ENCODE measurements at places on chromosomes 3 and 15.

- no peak for DNase-seq
Observed at GRCh38 chr15:76340198-76340802, 3.7 kb downstream of the ISL2 start.

- no peak for DNase-seq
Observed at GRCh38 chr3:58683001-58683458, 16.5 kb upstream of the FAM3D start.

- no peak for DNase-seq
Observed at GRCh38 chr15:66240240-66240794, 13.2 kb downstream of the MEGF11 start.

- DNase-seq: no peak
Observed at GRCh38 chr3:149466192-149466591, 8.3 kb upstream of the TM4SF4 start.

GRCh38 chr15:58398071-58398470 lies 33.7 kb upstream of the LIPC start:
- no peak for DNase-seq

- DNase-seq: no peak
Observed at GRCh38 chr3:13727890-13728289, 152.0 kb downstream of the WNT7A start.

DNA sequence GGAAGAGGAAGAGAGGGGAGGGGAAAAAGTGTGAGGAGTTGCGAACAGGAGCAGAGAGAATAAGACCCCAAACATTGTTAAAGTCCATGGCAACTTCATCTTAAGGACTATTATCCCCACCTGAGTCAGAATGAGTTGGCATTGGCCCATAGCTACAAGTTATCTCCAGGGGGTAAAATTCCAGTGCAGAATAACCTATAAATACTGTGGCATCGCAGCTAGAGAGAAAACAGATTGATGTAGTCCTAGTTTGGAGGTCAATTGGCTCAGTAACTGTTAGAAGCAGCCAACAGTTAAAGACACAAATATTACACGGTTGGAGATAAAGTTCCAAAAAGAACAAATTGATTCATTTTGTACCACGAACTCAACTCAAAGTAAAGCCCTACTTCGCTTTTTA lies 313.9 kb upstream of the CCDC54 start:
- no peak for DNase-seq

GRCh38 chr3:11717301-11717700 lies 73.6 kb upstream of the VGLL4 start:
- no peak for DNase-seq

DNA sequence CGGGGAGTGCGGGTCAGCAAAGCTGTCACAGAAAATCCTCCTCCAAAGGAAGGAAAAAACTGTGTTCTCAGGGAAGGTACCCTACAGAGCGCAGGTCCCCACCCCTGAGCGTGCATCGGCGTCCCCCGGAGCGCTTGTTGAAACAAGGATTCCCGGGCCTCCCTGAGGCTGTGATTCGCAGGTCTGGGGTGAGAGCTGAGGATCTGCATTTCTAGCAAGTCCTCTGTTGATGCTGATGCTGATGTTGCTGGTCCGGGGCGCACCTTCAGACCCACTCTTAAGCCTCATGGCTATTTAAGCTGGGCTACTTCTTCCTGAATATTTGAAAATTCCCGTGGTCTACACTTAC lies 226.2 kb upstream of the IGF1R start:
- no peak for DNase-seq

- no peak for DNase-seq
Observed at GRCh38 chr15:41396111-41396510, 6.2 kb downstream of the NDUFAF1 start.

DNA sequence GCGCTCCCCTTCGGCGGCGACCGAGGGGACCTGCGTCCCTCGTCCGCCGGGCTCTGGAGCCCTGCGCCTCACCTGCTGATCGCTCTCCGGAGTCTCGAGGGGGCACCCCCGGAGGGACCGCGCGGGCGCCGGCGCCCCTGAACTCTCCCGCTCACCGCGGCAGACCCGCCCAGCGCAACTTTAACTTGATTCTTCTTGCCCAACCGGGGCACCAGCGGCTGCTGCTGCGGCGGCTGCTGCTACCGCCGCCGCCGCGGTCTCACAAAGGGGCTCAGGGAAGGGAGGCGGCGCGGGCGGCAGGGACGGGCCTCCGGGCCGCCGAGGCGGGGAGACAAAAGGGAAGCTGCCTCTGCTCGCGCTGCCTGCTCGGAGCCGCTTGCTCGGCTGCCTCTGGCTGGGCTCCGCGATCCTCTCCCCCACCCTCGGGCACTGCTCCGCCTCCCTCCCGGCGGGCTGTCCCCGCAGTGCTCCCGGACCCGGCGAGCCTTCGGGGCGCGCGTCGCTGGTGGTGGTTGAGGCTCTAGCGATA lies at the start of gene PPM1L:
Gene PPM1L, plus strand, starts transcription at position 456 of the 529 bp plus-strand sequence.
- DNase-seq: peak; percentile 49

DNA sequence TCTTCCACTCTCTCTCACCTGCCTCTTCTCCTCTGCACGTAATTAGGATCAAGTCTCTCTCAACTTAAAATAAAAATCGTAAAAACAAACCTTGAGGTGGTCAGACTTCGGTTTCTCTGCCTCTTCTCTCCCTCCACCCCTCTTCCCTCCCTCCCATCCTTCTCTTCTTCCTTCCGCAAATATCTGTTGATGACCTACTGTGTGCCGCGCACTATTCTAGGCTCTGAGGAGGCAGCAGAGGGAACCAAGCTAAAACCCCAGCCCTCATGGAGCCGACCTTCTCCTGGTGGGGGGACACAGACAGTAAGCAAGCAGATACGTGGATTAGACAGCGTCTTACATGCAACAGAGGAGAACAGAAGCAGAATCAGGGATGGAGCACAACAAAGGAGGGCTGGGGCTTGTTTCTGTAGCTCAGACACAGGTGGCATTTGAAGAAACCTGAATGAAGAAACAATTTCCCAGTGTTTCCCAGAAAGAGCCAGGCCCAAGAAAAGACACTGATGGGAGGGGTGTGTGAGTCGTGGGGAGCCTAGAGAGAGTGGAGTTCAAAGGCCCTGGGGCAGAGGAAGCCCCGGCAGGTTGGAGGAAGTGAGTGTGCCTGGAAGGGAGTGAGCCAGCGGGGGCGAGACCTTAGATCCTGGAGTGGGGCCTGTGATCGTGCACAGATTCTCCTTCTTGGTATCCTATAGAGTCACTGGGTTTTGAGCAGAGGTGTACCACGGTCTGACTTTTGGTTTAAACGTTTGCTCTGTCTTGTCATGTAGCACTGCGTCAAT lies 80.5 kb downstream of the TOP2B start:
- no peak for DNase-seq

GRCh38 chr3:194130188-194130587 lies 5.8 kb upstream of the HES1 start:
- no peak for DNase-seq

DNA sequence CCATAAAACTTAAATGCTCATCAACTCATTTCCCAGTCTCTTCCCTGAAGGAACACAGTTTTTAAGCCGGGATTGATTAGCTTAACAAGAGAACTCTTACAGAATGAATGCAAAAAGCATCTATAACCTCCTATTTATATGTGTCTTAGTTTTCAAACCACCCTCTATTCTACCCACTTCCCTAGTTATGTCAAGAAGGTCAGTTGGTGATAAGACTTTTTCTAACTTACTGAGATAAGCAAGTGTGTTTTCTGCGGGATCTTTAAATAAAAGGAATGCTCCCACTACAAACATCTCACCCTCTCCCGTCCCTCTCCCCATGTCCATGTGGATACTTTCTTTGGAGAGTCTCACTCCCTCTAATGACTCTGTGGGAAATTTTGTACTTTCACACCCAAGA lies 218.5 kb downstream of the SV2B start:
- DNase-seq: no peak

DNA sequence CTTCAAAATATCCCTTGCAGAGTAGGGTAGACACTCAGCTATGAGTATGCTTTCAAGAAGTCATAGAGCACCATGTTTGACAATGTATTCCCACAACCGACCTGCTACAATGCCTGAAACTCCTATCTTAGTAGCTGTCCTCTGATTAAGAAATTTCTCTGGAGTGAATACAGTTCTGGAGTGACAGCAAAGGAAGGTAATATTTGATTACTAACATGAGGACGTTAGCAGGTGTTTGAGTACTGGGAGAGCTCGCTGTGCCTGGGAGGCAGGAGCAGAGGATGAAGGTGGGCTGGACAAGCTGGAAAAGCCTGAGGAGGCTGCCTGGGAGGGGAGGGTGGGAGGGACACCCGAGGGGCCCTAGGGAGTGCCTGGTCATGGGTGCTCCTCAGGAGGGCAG lies 42.9 kb downstream of the PARP15 start:
- DNase-seq: no peak

GRCh38 chr3:188170461-188171459 lies 16.8 kb downstream of the LPP start:
- DNase-seq: peak; percentile 51

GRCh38 chr3:5231074-5231473 lies 43.6 kb downstream of the EDEM1 start:
- no peak for DNase-seq

GRCh38 chr3:43856351-43856750 lies 165.6 kb downstream of the ABHD5 start:
- DNase-seq: no peak

DNA sequence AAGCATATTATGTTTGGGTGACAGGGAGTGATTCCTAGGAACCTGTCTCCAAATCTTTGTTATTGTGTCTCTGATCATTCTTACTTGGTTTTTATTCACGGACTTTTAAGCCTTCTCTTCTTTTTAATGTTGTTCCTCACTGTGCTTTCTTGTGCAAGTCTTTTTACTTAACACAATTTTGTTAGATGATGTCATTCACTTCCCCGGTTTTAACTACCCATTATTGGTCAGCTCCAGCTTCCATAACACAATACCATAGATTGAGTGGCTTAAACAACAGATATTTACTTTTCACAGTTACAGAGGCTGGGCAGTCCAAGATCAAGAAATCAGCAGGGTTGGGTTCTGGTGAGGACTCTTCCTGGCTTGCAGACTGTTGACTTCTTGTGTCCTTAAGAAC lies 436.3 kb upstream of the CBLB start:
- no peak for DNase-seq

GRCh38 chr3:69016901-69017300 lies 3.4 kb upstream of the EOGT start:
- DNase-seq: no peak

DNA sequence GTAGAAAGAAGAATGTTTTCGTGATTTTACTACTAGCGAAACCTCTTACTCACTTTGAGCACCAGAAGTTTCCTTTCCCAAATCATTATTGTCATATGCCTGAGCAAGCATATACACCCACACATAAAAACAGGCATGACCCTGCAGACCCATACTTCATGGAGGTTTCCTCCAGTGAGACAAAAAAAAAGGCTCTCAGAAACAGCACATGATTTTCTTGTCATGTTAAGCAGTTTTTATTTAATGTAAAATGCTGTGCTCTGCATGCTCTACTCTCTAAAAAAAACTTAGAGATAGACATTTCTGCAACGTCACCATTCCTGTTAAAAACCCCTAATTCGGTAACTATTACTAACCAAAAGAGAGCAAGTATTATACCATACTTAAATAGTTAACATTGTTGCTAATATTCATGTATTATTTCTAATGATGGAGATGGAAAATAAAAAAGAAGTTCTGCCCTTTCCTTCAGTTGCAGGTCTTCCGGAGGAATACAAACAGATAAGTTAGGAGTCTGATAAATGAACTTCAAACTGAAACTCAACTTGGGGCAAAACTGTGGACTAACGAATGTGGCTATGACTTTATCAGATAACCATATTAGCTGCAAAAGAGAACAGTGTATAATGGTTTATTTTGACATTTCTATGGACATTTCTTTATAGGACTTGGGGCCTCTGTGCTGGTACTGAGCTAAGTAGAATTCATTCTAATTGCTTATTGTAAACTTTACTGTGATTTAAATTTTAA lies 15.9 kb downstream of the CD200R1 start:
- no peak for DNase-seq

DNA sequence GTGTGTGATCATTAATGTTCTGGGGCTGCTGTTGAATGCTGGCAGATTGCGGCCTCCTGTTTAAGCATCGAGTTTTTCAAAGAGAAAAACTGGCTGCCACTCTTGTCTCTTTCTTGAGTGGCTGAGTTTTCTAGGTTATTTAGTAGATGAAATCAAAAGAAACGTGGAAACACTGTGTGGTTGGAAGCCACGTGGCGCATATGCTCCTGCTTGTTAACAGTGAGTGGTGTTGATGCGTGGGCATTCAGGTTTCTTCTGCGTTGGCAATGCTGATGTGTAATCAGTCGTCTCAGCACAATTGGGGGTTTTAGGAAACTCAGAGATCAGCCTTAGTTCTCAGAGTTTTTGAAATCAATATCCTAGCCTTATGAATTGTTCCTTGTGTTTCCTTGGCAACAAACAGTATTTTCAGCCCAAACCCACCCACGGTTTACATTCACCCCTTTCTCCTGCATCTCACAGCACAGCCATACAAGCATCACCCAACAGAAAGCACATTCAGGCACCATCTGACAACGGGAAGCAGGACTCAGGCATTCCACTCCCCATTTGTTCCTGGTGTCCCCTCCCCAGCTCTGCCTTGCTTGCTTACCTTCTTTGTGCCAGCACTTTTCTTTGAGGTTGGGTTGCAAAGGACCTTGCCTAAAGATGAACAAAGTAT lies 74.7 kb downstream of the SEC22A start:
- DNase-seq: no peak

- no peak for DNase-seq
Observed at GRCh38 chr3:126284258-126284904, 72.8 kb downstream of the KLF15 start.

DNA sequence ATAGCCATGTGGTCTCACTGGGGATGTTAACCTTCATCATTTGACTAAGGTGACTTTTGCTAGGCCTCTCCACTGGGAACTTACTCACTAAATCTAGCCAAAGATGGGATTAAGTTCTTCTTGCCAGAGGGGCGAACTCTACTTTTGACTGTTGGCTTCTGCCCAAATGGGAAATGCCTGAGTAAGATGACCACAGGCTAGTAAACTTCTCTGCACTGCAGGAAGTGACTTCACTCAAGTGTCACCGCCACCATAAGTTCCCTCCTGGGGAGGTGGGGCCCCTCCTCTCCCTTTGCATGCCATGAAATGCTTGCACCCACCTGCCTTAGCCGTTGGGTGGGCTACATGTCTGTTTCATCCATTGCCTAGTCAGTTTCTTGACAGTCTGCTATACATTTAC lies 388.3 kb downstream of the FEZF2 start:
- no peak for DNase-seq

- DNase-seq: no peak
Observed at GRCh38 chr15:91559066-91559465, 294.4 kb upstream of the SLCO3A1 start.

DNA sequence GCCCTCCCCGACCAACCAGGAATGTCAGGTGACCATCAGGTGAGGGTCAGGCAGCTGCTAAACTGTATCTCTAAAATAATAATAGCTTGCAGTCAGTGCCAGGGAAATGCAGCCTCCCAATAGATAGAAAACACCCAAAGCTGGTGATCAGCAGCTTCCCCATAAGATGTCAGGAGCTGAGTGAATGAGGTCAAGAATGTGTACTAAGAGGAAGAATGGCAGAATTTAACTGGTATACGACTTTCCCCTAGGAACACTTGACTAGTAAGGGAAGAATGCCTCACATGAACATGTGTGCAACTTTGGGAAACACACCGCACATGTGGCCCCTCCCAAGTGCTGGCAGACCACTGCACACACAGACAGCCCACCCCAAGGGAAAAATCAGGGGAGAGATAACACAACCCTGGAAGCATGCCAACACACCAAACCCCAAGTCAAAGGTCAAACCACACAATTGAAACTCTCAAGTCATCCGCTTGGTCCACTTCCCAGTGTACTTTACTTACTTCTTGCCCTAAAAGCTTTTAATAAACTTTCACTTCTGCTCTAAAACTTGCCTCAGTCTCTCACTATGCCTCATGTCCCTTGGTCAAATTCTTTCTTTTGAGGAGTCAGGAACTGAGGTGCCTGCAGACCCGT lies 806.5 kb downstream of the OTOL1 start:
- DNase-seq: no peak
